ENCODE measurements at places on chromosomes 4 and X.
A peak's percentile ranks its signal among the peaks of the same experiment; 100 is the strongest.

DNA sequence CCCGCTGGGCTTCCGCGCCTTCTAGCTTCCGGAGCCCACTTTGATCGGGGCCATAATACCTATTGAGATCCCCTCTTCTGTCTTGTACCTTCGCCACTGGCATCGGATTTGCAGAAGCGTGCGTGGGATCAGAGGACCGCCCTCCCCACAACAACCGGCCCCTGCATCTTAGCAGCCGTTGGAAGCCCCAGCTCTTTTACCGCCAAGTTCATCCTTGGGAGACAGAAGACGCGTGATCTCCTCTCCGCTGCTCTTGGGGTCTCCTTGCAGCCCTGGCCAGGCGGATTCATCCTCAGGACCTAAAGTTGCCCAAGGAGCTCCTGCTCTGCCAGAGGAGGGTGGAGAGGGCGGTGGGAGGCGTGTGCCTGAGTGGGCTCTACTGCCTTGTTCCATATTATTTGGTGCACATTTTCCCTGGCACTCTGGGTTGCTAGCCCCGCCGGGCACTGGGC lies 1.6 kb downstream of the SLIT2 start:
- DNase-seq, result no peak

- DNase-seq, result no peak
Observed at GRCh38 chr4:5200513-5200912, 149.2 kb downstream of the STK32B start.

DNA sequence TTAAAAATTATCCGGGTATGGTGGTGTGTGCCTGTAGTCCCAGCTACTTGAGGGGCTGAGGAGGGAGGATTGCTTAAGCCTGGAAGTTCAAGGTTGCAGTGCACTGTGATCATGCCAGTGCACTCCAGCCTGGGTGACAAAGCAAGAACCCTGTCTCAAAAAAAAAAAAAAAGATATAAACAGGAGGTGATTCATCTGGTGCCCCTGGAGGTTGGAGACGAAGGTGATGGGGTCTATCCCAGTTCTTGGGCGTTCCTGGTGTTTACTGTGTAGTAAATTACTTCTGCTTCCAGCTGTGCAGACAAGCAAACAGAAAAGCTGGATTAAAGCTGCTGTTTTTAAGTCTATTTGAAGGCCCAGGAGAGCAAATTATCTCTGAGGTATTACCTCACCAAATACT lies 19.9 kb downstream of the GPKOW start:
- no peak for DNase-seq

- DNase-seq, result no peak
Observed at GRCh38 chr4:33724685-33725084, 2519.6 kb downstream of the ARAP2 start.

DNA sequence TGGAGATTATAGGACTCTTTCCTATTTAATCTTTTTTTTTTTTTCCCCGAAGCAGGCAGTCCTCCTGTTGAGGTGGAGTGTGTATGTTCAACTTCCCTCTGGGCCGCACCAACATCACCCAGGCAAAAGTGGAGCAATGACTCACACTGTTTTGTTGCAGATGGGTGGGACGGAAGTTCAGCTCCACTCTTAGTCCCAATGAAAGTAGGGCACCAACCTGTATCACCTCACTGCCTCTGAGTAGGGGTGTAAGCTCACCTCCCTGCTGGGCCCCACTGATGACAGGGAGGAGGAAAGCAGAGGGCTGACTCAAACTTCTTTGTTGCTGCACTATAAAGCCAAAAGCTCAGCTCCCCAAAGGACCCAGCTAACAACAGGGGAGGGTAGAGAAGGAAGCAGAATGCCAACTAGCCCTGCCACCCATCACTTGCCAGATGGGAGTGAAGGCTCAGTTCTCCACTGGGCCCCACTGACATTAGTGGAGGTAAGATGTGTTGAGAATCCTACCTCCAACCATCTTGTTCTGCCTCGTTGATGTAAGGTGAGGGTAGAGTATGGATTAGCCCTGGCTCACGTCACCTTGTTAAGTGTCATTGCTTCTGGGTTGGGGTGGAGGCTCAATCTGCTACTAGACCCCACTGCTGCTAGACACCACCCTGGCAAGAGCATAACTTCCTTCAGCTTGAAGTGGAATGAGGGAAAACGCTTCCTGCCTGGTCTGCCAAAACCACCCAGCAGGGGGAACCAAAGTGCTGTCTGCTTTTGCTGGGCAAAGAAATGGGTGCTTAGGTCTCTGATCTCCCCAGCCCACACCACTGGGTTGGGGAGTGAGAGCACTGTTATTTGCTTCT lies 14.1 kb downstream of the RPS6KA3 start:
- peak; percentile 56 for DNase-seq

GRCh38 chr4:5825321-5826041 lies 67.4 kb downstream of the CRMP1 start:
- DNase-seq, result no peak

DNA sequence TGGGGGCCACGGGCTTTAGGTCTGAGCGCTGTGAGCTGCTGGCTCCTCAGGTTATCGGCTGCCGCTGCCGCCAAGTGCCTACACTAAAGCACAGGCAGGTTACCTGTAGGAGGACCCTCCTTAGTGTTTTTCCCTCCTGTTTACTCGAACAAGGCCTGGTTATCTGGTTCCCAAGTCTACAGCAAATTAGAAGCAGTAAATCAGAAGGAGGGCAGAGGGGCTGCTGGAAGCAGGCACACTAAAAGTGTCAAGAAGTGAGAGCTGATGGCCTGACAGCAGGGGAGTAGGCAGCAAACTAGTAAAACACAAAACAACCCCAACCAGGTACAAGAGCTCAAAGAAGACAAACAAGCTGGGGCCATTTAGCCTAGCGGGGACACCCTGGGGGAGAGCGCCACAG lies 125.0 kb upstream of the PJA1 start:
- no peak for DNase-seq

DNA sequence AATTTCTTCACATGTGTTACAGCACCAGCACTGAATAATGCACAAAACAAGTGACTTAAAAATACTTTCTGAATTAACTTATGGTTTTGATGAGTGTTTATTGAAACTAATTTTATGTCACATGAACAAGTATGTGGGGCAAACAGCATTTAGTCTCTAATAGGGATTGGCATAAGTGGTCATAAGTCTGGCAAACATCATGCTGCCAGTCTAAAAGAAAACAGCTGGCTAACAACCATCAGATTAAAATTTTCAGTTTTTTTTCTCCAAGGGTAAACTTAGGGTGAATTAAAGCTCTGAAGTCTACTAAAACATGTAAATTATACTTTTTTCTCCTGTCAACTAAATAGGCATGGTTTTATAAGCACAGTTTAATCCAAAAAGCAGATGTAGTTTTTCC lies 1014.2 kb downstream of the FAT4 start:
- DNase-seq, result no peak

Data from T-helper 2 cell (primary cell).